ENCODE measurements at places on chromosomes 16 and 17.

DNA sequence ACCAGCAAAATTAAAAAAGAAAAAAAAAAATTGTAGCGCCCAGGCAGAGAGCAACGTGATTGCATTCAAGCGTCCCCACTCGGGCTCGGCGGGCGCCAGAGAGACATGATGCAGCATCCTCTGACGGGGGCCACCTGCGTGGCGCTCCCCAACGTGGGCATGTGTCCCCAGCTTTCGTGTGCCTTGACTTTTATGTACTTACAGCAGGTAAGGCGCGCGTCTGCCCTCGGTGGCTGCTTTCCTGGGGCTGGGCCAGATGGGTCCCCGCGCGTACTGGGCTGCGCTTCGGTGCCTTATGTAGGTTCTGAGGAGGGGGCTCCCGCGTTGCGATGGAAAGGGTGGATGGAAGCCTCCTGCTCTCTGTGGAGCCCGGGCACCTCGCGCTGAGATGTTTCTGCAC, 28.4 kb upstream of the RBFOX1 start:
- H3K4me1 ChIP-seq, result no peaks in the 10 kb centered on the region
- no peaks in the 10 kb centered on the region for H3K36me3 ChIP-seq
- peaks cover 36% of the 10 kb centered on the region for H3K27me3 ChIP-seq
- no peak overlapping the region for H3K27ac ChIP-seq

GRCh38 chr17:81366648-81367047, 28.6 kb upstream of the BAHCC1 start:
- H3K27me3 ChIP-seq, result no peaks in the 10 kb centered on the region
- no peak overlapping the region for H3K27ac ChIP-seq
- no peak overlapping the region for H3K4me3 ChIP-seq

DNA sequence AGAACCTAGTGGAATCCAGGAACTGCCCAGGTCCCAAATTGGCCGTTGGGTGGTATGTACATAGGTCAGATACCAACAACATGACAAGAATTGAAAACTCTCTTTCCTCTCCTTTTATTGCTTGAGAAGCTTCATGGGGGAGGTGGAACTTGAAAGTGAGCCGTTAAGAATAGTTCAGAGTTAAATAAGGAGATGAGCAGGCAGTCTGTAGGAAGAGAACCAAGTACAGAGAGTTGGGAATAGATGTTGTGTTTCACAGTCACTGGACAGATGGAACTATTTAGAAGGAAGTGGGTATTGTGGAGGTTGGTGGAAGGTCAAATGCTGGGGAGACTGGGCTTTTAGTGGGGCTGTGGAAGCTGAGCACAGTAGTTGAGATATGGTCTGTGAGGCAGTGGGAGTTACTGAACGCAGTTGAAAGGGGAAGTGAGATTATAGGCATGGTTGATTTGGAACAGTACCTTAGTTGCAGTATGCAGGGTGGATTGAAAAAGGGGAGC, 26.4 kb downstream of the ARHGAP44 start:
- H3K36me3 ChIP-seq, result no peaks in the 10 kb centered on the region
- no peak overlapping the region for H3K27ac ChIP-seq
- no peak overlapping the region for H3K4me3 ChIP-seq
- H3K4me1 ChIP-seq, result peaks cover 10% of the 10 kb centered on the region
- no peaks in the 10 kb centered on the region for H3K27me3 ChIP-seq

DNA sequence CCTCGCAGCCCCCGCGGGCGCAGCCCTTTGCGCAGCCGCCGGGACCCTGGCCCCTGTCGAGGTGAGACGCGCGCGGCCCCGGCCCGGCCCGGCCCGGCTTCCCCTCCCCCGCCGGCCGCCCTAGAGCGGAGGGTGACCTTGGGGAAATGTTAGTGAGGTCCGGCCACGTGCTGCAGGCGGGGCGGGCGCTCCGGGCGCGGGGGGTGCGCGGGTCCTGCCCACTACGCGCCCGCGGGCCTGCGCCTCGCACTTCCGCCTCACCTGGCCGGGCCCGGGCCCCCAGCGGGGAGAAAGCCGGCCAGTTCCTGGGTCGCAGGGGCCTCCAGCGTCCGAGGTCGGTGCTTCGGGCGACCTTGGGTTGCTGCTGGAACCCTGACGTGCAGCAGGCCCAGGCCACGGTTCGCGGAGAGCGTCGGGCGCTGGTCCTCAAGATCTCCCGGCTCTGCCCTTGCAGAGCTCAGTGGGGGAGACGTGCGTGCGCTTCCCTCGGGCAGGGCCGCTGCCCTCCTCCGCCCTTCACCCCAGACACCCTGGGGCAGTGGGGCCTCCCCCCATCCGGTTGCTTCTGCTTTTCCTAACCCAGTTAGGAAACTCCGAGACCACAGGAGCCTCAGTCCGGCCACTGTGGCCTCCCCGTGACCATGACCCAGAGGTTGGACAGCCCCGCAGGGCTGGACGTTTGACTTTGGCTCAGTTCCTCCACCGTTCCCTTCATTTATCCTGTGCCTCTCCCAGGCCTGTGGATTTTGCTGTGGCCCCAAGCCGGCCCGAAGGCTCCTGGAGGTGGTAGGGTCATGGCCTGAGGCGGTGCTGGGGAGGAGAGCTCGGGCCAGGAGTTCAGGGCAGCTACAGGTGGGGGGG, 791 bp downstream of the MCRIP2 start:
- H3K36me3 ChIP-seq, result no peaks in the 10 kb centered on the region
- peaks cover 22% of the 10 kb centered on the region for H3K4me1 ChIP-seq
- H3K27ac ChIP-seq, result no peak overlapping the region
- H3K4me3 ChIP-seq, result peak overlapping the region; percentile 74
- no peaks in the 10 kb centered on the region for H3K27me3 ChIP-seq
- DNase-seq, result peak; percentile 63

DNA sequence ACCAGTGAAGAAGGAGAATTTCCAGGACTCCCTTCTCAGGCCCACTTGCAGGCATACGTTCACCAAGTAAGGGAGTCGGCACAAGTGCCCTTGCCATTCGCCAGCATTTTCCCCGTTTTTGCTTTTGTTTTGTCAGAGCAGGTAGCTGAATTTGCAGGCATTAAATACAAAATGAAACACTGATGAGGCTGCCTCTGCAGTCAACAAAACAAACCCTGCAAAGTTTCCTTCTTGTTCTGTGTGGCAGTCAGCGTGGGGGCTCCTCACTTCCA, 7.8 kb downstream of the GLOD4 start:
- no peak overlapping the region for H3K4me3 ChIP-seq
- no peak overlapping the region for H3K27ac ChIP-seq
- no peaks in the 10 kb centered on the region for H3K27me3 ChIP-seq
- no peak for DNase-seq
- no peaks in the 10 kb centered on the region for H3K4me1 ChIP-seq

- no peak overlapping the region for H3K27ac ChIP-seq
- DNase-seq, result no peak
- no peak overlapping the region for H3K4me3 ChIP-seq
- H3K4me1 ChIP-seq, result peaks cover 7% of the 10 kb centered on the region
These were observed 191.9 kb downstream of the FTO start for GRCh38 chr16:53895851-53896250.

DNA sequence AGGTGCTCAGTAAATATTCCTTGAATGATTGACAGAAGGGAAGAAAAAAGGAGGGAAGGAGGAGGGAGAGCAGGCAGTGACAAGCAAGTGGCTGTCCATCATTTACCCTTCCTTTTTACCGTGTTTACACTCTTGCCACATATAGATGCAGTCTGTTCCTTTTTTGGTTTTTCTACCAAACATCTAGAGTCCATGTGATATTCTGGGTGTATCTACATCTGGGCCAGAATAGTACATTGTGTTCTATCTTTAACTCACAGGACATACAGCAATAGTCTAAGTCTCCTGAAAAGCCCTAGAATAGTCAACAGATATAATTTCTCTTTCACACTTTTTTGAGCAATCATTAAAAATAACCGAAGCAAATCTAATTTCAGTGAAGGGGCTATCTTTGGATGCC, 33.5 kb downstream of the KCNJ2 start:
- no peaks in the 10 kb centered on the region for H3K36me3 ChIP-seq
- no peak overlapping the region for H3K27ac ChIP-seq
- DNase-seq, result no peak
- no peaks in the 10 kb centered on the region for H3K4me1 ChIP-seq
- no peak overlapping the region for H3K4me3 ChIP-seq

DNA sequence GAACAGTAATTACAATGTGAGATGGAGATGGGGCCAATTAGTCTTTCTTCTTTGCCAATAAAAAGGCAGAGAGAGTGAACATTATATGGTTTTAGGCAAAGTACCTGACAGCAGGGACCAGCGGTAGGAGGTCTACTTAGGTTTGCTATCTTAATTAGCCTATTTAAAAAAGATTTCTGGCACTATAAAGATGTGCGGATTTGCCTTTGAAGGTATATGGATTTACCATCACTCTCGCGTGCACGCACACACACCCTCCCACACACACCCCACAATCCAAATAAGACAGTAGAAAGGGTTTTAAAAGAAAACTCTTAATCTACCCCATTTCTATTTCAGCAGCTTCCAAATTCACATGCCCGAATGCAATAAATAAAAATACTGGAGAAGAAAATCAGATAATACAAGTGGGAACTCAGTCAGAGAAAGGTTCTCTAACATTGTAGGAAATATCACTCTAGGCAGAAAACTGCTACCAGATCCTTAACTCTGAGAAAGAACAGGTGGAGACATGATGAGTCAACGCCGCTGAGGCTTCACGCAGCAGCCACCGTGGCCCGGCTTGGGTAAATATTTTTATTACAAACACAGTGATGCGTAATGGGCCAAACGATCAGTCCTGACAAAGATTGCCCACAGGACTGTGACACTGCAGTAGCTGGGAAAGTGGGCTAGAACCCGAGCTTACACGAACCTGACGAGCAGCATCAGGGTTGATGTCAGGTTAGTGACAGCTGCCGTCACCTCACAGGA, 66.6 kb upstream of the AXIN2 start:
- H3K4me3 ChIP-seq, result no peak overlapping the region
- H3K36me3 ChIP-seq, result no peaks in the 10 kb centered on the region
- no peak for DNase-seq

GRCh38 chr17:34435182-34435928, 72.3 kb upstream of the CCL1 start:
- no peak for DNase-seq
- H3K4me3 ChIP-seq, result no peak overlapping the region
- H3K27me3 ChIP-seq, result no peaks in the 10 kb centered on the region

DNA sequence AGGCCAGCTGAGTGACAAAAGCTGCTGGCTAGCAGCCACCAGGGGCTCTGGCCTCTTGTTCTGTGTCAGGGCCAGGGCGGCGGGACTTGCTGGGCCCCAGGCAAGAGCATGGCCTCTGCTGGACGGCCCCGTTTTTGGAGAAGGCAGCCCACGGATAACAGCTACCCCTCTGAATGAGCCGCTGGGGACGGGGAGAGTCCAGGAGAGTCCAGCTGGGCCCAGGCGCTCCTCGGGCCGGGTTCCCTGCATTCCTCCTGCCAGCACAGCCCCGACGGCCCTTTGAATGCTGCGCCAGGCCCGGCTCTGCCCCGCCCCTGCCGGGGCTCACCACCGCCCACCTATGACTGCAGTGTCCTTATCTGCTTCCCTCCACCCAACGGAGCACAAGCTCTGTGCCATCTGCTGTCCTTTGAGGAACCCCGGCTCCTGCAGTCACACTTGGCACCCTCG, 33.4 kb downstream of the SLC7A5 start:
- H3K27me3 ChIP-seq, result no peaks in the 10 kb centered on the region
- H3K27ac ChIP-seq, result no peak overlapping the region
- DNase-seq, result no peak

- no peaks in the 10 kb centered on the region for H3K4me1 ChIP-seq
- H3K4me3 ChIP-seq, result no peak overlapping the region
- no peak for DNase-seq
- no peak overlapping the region for H3K27ac ChIP-seq
- H3K36me3 ChIP-seq, result no peaks in the 10 kb centered on the region
- H3K27me3 ChIP-seq, result 0 out of 2 replicates have a peak, but pooled peaks cover 3% of the 10 kb centered on the region
These were observed 20.4 kb downstream of the ADGRG5 start for GRCh38 chr16:57562669-57563486.

GRCh38 chr17:8631554-8631877, 991 bp upstream of the MYH10 start:
- peaks cover 28% of the 10 kb centered on the region for H3K4me1 ChIP-seq
- H3K36me3 ChIP-seq, result no peaks in the 10 kb centered on the region

GRCh38 chr17:28390141-28390540, 15.9 kb downstream of the SLC46A1 start:
- H3K36me3 ChIP-seq, result no peaks in the 10 kb centered on the region
- no peak for DNase-seq
- H3K27me3 ChIP-seq, result peaks cover 14% of the 10 kb centered on the region

DNA sequence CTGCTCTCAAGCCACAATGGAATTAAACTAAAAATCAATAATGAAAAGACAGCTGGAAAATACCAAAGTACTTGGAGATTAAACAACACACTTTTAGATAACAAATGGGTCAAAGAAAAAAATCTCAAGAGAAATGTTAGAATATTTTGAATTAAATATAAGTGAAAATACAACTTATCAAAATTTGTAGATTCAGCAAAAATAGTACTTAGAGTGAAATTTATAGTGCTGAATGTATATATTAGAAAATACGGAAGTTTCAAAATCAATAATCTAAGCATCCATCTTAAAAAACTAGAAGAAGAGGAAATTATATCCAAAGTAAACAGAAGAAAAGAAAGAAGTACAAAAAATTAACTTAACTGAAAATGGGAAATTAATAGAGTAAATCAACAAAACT, 179.2 kb upstream of the CDH11 start:
- no peaks in the 10 kb centered on the region for H3K27me3 ChIP-seq
- no peak overlapping the region for H3K4me3 ChIP-seq

GRCh38 chr17:850851-851763, 69.0 kb downstream of the MRM3 start:
- peaks cover 36% of the 10 kb centered on the region for H3K4me1 ChIP-seq
- H3K27ac ChIP-seq, result no peak overlapping the region
- no peak overlapping the region for H3K4me3 ChIP-seq
- no peaks in the 10 kb centered on the region for H3K36me3 ChIP-seq
- H3K27me3 ChIP-seq, result no peaks in the 10 kb centered on the region
- DNase-seq, result no peak

DNA sequence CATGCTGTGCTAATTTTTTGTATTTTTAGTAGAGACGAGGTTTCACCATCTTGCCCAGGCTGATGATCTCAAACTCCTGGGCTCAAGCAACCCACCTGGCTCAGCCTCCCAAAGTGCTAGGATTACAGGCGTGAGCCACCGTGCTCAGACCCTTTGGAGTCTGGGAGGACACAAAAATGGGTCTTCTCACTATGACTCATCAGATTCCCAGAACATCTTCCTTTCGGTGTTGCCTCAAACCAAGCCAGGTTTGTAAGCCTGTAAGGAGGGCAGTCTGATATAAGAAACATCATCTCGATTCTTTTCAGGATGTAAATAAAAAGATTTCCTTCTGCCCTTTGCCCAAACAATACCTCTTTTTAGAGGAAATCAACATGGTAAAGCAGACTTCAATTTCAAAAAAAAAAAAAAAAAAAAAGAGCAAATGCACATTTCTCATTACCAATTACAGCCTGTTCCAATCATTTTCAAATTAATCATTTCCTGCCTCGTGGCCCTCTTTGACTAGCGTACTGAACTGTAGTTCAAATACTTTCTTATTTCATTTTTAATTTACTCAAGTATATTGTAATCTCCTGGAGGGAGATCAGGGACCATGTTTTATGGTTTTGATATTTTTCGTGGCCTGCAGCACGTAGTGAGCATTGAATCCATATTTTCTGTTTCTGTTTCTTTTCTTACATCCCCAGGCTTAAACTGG, 409.6 kb downstream of the GRIN2A start:
- H3K4me1 ChIP-seq, result peaks cover 11% of the 10 kb centered on the region
- no peaks in the 10 kb centered on the region for H3K36me3 ChIP-seq
- H3K27ac ChIP-seq, result no peak overlapping the region
- no peak overlapping the region for H3K4me3 ChIP-seq

GRCh38 chr17:64441772-64442540, 7.0 kb upstream of the MILR1 start:
- H3K36me3 ChIP-seq, result peaks cover 3% of the 10 kb centered on the region
- no peaks in the 10 kb centered on the region for H3K27me3 ChIP-seq
- DNase-seq, result no peak
- no peak overlapping the region for H3K4me3 ChIP-seq
- no peaks in the 10 kb centered on the region for H3K4me1 ChIP-seq

All from GM23338 (cell line).